ENCODE measurements at places on chromosomes 7 and 10.
A peak's percentile ranks its signal among the peaks of the same experiment; 100 is the strongest.

- DNase-seq: no peak
Measured at GRCh38 chr7:136053689-136054485, 76.7 kb upstream of the MTPN start.

- no peak for DNase-seq
Measured at GRCh38 chr10:122143238-122143841, 127.8 kb upstream of the BTBD16 start.

DNA sequence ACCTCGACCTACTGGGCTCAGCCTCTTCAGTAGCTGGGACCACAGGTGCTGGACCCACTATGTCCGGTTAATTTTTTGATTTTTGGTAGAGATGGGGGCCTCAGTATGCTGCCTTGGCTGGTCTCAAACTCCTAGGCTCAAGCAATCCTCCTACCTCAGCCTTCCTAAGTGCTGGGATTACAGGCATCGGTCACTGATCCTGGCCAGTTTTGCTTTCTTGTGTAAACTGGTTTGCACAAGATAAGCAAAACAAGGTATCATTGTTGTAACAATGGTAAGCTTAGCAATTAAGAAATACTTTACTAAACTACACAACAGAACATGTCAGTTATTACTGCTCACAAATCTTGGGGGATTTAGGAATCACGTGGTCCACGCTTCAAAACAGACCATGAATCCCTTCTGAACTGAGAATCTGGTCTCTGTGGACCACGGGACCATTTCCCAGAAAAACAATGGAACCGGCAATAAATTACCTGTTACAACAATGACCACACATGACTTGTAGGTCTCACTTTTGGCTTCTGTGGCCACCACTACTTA is 36.8 kb downstream of the RSU1 start:
- no peak for DNase-seq

GRCh38 chr7:104967088-104967487 is 46.9 kb upstream of the KMT2E start:
- no peak for DNase-seq

DNA sequence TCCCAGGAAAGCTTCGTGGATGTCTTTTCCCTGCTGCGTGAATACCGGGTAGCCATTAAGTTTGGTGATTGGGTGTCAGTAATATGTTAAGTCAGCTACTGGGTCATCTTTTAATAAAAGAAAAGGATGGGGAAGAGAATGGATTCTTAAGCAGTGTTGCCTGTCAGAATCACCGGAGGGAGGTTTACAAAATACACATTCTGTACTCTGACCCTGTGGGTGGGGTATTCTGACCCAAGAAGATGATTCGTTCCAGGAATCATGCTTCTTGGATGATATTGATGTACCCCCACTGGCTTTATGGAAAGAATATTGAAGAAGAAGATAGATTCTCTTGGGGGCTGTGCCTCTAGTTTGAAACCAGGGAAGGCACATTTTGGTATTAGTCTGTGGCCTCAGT is 18.3 kb downstream of the SGPL1 start:
- no peak for DNase-seq

DNA sequence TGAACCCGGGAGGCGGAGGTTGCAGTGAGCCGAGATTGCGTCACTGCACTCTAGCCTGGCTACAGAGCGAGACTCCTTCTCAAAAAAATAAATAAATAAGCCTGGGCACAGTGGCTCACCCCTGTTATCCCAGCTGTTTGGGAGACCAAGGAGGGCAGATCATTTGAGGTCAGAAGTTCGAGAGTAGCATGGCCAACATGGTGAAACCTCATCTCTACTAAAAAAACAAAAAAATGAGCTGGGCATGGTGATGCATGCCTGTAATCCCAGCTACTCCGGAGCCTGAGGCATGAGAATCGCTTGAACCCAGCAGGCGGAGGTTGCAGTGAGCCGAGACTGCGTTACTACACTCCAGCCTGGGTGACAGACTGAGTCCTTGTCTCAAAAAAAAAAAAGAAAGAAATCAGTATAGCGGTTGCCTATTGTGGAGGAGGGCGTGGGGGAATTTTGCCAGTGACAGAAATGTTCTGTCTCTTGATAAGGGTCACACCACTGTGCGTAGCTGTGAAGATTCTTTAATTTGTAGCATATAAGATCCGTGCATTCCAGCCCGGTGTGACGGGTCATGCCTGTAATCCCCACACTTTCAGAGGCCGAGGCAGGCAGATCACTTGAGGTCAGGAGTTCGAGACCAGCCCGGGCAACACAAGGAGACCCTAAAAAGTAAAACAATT is 17.9 kb upstream of the EIF3B start:
- peak; percentile 90 for DNase-seq

- no peak for DNase-seq
Measured at GRCh38 chr7:156735851-156736250, 95.3 kb downstream of the RNF32 start.

DNA sequence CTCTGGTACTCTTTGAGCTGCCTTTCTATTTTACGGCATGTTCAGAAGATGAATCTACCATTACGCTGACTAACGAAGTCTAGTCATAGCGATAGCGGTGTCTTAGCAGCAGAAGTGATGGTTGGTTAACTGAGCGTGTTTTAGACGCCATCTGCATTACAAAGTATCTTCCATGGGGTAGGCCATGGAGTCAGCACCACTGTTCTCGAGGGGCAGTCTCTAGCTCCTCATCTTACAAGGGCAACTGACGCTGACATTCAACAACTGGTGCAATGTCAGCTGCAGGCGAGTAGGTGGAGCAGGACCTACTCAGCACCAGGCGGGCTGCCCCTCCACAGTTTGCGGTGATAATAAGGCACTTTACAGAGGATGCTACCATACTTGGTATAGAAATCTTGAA is 88.7 kb downstream of the ADARB2 start:
- no peak for DNase-seq

DNA sequence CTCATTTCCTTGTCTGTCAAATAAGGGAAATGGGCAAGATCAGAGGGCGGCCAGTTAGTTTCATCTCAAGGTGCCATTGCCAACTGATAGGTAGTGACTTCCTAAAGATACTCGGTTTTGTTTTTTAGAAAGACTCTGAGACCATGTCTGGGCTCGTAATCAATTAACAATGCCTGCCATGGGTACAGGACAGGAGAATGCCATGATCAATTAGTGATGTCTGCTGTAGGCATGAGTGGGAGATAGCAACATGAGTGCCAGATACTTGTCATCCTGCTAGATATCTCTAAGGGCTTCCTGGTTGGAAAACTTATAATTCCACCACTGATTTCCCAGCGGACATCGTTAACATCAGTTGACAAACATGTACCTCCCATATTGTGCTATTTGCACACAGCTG is 64.8 kb downstream of the SH3PXD2A start:
- DNase-seq: no peak

- DNase-seq: peak; percentile 69
Measured at GRCh38 chr10:110273474-110273873, 31.2 kb downstream of the SMNDC1 start.

DNA sequence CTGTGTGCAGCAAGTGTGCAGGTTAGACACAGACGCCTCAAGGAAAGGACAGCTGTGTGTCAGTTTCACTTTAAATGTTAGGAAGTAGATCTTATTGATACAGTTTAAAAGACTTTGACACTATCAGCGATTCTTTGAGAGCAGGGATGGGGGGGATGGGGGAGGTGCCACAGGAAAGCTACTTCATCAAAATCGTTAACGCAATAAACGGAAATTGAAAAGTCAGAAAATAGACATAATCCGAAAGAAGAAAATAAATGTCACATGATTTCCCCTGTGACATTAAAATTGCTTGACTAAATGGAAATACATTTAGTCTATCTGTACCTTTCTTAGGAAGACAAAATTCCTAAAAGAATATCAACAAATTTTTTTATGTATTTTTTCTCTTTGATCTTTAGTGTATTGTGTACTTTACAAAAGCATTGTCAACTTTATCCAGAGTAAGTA is 476 bp upstream of the ZNF33B start:
- DNase-seq: peak; percentile 77

DNA sequence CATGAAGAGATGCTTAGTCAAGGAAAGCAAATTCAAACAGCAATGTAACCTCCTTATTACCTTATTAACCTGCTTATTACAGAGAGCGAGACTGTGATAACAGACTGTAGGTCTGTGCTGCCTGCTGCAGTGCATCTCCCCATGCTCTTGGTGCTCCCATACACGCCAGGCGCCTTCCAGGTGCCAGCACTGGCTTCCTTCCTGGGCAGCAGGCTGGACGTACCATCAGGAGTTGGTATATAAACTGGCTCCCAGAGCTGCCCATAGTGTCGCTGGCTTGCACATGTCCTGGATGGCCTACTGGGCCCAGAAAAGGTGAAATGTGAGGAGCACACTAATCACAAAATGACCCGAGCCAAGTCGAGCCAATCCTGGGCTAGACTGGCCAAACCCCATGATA is 13.5 kb downstream of the ATP6V0E2 start:
- no peak for DNase-seq

DNA sequence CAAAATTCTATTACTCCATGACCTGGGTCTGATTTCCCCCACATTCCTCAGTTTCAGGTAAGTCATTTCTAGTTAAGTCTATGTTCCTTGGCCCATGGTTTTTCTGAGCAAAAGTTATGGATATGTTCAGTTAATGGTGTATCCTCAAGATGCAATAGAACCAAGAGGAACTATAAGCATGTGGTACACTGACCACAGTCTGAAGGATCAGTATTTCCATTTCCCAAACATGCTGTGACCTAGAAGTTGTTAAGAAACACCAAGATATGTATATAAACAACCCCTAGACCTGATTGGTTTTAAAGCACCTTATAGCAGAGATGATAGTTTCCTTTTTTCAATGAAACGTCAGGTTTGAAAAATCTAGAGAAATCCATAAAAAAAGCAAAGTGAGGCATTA is 94.2 kb upstream of the ABCB5 start:
- DNase-seq: no peak

DNA sequence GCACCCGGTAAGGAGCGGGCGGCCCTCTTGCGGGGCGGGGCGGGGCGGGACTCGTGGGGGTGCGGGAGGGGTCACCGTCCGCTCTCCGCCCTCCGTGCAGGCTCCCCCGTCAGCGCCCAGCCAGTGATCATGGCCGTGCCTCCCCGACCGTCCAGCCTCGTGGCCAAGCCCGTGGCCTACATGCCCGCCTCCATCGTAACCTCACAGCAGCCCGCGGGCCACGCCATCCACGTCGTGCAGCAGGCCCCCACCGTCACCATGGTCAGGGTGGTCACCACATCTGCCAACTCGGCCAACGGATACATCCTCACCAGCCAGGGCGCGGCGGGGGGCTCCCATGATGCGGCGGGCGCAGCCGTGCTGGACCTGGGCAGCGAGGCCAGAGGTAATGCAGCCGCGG is 16.2 kb upstream of the AP5Z1 start:
- DNase-seq: no peak

DNA sequence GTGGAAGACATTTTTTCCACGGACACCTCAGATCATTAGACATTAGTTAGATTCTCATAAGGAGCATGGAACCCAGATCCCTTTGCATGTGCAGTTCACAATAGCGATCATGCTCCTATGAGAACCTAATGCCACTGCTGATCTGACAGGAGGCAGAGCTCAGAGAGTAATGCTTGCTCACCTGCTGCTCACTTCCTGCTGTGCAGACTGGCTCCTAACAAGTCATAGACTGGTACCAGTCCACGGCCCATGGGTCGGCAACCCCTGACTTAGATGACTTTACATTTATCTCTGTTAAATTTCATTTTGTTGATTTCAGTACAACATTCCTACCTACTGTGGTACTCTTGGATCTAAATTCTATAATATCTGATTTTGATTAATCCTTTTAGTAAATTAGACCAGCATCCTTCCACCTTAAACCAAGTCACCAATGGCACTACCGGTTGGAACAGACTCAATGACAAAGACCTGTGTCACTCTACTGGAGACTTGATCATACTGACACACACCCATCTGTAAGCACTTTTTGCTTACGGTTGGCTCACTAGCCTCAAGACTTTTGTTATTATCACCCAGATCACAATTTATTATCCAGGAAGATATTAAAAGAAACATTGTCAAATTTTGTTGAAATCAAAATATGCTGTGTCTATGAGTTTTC is 8.0 kb upstream of the CCDC71L start:
- DNase-seq: no peak

DNA sequence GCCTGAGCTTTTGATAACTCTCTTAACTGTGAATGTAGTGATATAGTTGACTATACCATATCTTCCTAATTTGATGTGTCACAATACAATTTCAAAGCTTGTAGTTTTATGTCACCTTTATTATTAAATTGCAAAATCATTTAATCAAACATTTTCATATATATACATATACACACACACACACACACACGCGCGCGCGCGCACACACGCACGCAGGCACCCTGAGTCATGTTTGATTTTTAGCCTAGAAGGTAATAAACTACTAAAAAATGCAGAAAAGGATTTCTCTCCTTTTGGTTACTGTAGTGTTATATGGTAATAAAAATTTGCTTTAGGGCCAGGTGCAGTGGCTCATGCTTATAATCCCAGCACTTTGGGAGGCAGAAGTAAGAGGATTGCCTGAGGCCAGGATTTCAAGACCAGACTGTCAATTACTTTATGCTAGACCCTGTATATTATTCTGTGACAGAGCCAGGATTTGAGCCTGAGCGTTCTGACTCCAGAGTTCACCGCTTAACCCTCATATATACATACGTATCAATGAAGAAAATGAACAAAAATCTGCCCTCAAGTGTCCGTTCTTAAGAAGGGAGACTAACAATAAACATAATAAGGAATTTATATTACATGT is 89.6 kb downstream of the PODXL start:
- no peak for DNase-seq

DNA sequence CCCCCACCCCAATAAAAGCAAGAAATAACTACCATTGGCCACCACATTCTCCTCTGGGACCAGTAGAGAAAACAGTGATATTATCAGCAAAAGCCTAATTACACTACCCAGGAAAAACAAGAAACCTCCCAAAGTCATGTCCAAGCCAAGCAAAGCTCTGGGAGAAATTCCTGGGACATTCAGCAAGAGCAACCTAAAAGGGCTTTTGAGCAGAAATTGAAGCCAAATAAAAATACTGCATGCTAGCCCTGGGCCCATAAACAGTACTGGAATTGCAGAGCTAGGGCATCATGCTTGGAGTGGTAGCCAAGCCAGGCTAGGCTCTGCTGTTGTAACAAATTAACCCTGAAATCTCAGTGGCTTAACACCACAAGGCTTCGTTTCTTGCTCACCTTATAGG is 347.9 kb downstream of the LRMDA start:
- no peak for DNase-seq

GRCh38 chr10:70774810-70775678 is 10.1 kb downstream of the TBATA start:
- DNase-seq: no peak

DNA sequence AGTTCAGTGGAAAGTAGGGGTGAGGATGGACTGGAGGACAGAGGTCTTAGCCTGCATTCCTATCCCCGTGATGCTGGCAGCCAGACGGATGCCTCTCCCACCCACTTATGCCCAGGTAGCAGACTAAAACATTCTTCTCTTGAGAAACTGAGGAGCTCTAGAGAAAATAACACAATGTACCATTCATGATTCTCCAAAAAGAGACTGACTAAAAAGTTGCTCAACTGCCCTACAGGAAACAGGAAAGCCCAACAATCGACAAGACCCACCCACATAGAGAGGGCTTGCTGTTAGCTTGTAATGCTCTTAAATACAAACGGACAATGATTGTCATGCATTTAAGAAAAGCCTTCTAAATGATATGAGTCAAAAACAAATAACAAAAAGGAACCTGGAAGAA is 33.2 kb upstream of the PDE1C start:
- DNase-seq: no peak

GRCh38 chr7:97022491-97023306 is 1.9 kb downstream of the DLX5 start:
- DNase-seq: peak; percentile 29

- DNase-seq: no peak
Measured at GRCh38 chr7:82098414-82098813, 328.6 kb upstream of the HGF start.
